ENCODE measurements at places on chromosomes 7 and 10.

DNA sequence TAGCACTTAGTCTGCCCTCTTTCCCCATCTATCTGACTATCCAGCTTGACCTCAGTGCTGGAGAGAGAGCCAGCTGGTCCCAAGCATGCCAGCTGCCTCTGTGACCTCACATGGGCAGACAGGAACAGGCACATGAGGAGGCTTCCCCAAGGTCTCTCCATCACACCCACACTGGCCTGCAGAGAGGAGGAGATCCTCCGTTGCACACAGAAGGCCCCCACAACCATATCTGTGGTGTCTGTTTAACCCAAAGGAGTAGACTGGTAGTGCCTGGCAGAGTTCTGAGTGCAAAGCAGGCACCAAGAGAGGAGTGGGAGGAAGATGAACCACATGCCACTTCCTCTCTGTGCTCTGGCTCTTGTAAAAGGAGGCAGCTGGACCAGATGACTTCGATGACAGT, 4.8 kb upstream of the ANK3 start:
- no peak for DNase-seq

DNA sequence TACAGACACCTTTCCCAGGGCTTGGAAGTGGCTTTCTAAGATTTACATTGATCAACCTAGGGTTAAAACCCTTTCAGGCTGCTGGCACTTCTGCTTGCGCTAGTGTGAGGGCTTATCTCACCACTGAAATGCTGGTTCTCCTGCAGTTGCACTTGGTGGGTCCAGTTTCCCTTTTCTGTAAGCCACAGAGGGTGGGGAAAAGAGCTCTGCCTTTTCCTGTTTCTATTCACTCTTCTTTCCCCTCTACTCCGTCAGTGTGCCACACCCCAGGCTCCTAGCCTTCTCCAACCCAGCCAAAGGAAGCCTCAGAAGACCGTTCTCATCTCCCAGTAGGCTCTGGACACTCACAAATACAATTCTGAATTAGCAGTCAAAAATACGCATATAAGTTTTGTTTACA, 19.0 kb upstream of the CAPZA2 start:
- DNase-seq = no peak

DNA sequence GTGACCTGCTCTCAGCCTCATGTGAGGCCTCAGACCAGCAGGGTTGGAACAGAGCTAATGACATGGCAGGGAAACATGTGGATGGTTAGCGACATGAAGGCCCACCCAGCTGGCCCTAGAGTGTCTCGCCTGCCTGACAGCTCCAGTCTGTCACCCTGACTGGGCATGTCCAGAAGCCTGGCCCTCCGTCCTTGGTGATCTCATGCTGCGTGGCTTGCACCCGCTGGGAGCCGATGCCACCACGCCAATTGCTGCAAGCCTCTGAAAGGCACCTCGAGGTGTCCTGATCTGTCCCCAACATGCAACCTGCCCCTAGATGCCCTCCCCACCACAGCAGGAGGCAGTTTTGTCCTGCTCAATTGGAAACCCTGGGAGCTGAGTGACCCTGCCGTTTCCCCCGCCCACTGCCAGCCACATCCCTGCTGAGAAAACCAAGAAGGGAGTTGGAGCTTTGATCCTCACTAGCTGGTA, 27.8 kb upstream of the RET start:
- DNase-seq = no peak

DNA sequence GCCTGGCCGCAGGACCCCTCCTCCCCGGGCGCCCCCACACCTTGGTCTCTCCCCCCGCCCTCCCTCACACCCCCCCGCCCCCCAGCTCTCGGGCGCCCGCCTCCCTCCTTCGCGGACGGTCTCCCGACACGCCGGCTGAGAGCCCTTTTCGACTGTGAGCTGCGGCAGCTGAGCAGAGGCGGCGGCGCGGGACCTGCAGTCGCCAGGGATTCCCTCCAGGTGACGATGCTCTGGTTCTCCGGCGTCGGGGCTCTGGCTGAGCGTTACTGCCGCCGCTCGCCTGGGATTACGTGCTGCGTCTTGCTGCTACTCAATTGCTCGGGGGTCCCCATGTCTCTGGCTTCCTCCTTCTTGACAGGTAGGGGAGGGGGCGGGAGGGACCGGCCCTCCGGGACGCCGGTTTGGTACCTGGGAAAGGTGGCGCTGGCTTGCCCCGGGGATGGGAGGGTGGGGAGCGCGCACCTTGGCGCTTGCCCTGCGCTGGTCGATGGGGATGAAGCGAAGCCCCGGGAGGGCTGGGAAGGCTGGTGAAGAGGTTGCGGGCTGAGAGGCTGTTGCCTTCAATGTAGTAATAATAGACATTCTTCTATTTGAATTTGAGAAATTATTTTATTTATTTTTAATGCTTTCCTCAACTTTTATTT, at the start of gene BMPER:
Gene BMPER, plus strand, starts transcription at position 151 of the 644 bp plus-strand sequence. Its CDS starts 75 bp downstream, at position 226.
- DNase-seq = no peak

GRCh38 chr7:13262929-13263530, 575.6 kb downstream of the ARL4A start:
- no peak for DNase-seq

- no peak for DNase-seq
Measured at GRCh38 chr7:36088553-36088952, 64.5 kb upstream of the EEPD1 start.

GRCh38 chr10:12902135-12902572, 99.4 kb downstream of the CCDC3 start:
- DNase-seq = peak; percentile 53

DNA sequence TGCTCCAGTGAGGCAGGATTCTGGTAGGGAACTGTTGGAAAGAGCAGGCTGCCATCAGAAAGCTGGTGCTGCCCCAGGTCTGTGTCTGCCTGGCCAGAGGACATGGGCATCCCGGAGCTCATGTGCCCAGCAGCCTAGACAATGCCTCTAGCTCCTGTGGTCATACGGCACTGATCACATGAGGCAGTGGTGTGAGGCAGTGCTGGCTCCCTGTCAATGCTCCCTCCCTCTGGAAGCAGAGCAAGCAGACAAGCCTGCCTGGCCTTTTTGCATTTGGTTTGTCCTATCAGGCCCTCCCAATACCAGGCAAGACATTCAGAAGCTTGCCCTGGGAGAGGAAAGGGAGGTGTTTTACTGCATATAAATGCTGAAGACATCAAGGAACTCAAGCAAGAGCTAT, 19.5 kb upstream of the MMP21 start:
- no peak for DNase-seq

- no peak for DNase-seq
Measured at GRCh38 chr10:115998301-115998700, 274.7 kb downstream of the GFRA1 start.

DNA sequence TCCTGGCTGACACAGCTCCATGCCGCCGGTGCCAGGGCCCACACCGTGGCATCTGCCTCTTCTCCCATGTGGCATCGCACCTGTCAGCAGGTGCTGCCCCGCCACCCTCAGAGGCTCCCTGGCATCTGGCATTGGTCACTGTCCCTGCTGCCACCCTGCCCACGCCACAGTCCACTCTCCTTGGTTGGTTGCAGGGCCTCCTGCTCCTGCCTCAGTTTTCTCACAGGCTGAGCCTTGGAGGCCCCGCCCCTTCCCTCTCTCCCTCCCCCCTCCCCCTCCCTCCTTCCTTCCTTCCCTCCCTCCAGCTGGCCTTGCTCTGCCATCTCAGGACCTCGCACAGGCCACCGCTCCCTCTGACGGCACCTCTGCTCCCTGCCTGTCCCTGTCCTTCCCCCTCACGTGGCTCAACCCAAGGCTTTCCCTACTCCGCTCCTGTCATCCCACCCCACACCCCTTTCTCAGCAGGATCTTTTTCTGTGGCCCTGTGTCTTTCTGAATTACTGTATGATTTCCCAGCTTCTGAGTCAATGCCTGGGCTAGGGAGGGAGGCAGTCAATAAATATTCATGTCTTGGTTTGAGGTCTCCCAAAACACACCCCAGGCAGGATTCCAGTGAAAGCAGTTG, 87.4 kb downstream of the INPP5A start:
- DNase-seq = no peak

DNA sequence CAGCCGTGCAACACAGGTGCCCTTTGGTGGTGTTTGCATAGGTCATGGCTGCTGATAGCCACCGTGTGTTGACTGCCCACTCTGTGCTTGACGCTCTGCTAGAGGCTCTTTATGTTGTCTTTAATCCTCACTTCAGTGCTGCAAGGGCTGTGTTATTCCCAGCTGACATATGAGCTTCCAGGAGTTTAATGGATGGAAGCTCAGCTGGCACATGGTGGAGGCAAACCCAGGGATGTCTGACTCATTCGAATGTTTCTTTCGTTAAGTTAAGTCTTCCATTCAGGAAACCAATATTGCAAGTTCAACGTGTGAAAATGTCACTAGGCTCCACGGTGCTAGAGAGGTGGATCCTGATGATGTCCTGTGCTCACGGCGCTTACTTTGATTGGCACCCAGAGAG, 378.4 kb downstream of the DPP6 start:
- no peak for DNase-seq

GRCh38 chr10:60986791-60987190, 42.8 kb upstream of the RHOBTB1 start:
- no peak for DNase-seq

DNA sequence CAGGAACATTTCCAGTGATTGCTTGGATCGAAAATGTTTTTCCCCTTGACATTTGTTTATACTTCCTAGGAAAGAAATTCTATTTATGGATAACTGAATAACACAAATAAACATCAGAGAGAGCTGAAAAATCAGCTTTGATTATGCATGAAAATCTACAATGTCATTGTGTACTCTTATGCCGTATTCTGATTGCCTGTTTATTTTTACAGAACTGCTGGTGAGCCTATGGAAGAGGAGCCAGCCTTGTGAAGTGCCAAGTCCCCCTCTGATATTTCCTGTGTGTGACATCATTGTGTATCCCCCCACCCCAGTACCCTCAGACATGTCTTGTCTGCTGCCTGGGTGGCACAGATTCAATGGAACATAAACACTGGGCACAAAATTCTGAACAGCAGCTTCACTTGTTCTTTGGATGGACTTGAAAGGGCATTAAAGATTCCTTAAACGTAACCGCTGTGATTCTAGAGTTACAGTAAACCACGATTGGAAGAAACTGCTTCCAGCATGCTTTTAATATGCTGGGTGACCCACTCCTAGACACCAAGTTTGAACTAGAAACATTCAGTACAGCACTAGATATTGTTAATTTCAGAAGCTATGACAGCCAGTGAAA, 121.5 kb downstream of the TWIST1 start:
- no peak for DNase-seq

GRCh38 chr7:90298145-90299038, 22.7 kb downstream of the FAM237B start:
- no peak for DNase-seq

- no peak for DNase-seq
Measured at GRCh38 chr7:111865430-111865829, 303.1 kb upstream of the IMMP2L start.

GRCh38 chr10:95245425-95246055, 45.3 kb downstream of the PDLIM1 start:
- no peak for DNase-seq

DNA sequence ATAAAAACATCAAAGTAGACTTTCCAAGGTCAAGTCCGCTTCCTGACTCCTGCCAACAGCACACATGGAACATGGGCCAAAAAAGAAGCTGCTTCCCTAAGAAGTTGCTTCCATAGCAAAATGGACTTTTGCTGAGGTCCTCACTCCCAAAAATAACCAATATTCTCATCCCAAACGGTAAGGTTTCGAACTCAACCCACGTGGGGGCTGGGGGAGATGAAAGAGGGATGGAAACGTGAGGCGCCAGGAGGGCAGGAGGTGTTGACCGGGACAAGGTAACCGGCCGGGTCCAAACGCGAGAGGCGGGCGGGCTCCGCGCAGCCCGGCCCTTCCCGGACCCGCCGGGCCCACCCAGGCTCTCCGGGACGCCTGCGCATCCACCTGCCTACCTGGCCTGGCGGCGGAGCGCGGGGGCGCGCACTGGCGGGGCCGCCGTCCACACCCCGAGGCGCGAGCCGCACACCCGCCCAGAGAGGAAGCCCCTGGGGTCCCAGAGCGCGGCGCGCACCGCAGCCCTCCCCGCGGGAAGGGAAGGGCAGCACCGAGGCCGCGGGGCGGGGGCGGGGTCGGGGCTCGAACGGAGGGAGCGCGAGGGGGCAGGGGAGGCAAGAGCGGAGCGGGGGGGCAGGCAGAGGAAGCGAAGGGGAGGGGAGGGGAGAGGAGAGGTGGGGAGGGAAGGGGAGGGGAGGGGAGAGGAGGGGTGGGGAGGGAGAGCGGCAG, 742 bp downstream of the LMBR1 start:
- DNase-seq = no peak

DNA sequence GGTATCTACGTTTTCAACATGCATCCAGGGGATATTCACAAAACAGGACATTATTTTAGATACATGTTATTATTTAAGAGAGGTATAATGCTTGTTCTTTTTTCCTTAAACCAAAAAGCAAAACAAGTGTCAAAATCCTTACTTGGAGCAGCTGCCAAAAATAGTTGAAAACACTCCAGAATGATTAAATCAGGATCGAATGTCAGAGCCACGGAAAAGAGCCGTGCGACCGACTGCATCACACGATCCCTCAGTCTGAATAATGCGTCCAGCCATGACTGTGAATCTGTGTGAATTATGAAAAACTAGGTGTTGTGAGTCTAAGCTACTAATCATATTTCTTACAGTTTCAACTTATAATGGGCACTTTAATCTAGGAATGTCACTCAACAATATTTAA, 126.0 kb downstream of the PARD3 start:
- DNase-seq = no peak

DNA sequence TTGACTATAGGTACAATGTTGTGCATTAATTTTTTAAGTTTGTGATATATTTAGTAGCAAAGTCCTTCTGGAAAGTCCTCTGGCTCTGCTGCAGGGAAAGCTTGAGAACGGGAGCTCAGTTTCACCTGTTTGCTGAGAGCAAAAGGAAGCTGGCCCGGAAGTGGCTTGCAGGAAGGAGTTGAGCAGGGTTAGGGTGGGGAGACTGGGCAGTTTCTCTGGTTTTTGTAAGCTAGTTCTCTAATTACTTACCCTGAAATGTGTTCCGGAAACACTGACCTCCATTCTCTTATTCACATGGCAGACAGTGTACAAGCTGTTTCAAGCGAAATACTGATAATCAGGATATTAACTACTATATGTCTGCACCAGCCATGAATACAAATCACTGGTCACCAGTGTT, 22.3 kb downstream of the MAP3K8 start:
- no peak for DNase-seq

DNA sequence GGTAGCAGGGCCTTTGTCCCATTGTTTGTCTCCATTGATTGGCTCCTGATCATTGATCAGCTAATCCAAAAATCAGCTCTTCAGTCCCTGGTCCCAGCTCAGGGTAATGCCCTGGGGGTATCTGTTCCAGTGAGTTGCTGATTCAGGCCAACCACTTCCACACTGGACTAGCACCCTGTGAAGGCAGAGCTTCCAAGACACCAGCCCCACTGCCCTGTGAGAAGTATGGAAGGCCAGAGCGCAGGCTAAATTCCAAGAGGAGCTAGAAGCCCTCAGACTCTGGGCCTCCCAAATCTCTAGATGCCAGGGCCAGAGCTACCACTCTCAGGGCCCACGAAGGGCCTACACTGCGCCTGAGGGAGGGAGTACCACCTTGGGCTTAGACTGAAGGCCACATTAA, 10.4 kb downstream of the TMEM72 start:
- DNase-seq = no peak

Measured in D721Med (cell line).